ENCODE measurements at places on chromosomes 4 and X.
A peak's percentile ranks its signal among the peaks of the same experiment; 100 is the strongest.

DNA sequence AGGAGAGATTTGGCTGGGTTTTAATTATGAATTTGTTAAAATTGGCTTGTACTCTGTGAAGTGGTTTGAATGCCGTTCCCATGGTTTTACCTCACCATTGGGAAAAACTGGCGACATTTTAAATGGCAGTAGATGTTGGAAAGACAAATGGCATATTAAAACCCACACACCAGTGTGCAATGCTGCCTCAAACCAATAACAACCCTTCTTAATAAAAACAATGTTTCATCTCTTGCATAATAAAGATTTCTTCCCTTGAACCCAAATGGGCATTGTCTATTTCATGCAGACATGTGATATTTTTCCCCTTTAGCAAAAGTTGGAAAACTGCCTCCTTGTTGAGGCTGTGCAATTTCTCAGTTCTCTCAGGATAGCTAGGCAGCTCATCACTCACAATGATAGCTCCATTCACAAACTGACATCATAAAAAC lies 33.7 kb downstream of the GABRB1 start:
- DNase-seq, result no peak

DNA sequence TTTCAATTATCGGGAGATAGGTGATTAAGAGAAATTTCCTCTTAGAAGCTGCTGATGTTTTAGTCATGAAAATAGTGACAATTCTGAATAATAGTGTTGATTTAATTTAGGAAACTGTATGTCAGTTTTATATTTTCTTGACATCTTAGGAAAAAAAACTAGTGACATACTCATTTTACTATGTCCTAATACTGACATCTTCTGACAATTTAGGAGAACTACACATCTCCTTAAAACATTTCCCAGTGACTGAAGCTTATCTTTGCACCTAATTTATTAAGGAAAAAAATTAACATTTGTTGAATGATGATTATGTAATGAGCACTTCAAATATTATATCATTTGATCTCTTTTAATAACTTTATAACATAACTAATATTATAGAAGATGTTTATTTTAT lies 42.0 kb upstream of the RBMXL3 start:
- no peak for DNase-seq

- DNase-seq, result peak; percentile 4
These were observed at the start of gene RPS6KA6 for GRCh38 chrX:84187533-84188319. TSS of gene RPS6KA6 (minus strand) at chrX:84188199. CDS start at chrX:84187899, 300 bp downstream.

DNA sequence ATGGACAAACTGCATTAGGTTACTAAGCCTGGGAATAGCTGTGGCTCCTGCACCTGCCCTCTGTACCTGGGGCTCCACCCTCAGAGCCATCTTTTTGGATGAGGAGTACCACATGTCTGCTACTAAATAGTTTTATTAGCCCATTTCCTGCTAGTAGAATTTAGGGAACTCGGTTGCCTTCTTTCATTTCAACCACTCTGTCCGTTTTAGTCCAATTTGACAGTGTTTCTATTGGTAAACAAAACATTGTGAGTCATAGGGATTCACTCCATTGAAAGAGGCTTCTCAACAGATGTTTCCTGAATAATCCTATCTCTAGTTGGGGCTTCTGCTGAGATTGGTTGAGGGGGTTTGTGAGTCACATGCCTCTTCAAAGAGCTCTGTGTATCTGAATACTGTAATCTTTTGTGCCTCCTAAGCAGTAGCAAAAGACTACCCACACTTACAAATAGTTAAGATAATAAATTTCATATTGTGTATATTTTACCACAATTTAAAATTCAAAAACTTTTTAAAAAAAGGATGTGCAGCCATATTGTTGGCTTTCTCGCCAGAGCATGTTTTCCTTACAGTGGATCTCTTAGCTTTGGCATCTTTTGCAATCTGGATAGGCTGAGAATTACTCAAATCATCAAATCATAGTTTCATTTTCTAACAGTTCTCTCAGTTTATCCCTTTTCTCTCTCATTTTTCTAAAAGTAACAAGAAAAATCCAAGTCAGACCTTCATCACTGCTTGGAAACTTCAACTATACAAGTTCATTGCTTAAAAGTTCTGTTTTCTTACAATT lies 9.9 kb downstream of the FAM200B start:
- DNase-seq, result no peak

- no peak for DNase-seq
These were observed 247.0 kb downstream of the BANK1 start for GRCh38 chr4:102037566-102037965.

GRCh38 chr4:87239821-87240220 lies 19.4 kb upstream of the KLHL8 start:
- DNase-seq, result no peak

GRCh38 chr4:25890571-25891485 lies 23.2 kb upstream of the SMIM20 start:
- no peak for DNase-seq

- DNase-seq, result no peak
These were observed 247.8 kb downstream of the SH2D1A start for GRCh38 chrX:124594017-124594651.

DNA sequence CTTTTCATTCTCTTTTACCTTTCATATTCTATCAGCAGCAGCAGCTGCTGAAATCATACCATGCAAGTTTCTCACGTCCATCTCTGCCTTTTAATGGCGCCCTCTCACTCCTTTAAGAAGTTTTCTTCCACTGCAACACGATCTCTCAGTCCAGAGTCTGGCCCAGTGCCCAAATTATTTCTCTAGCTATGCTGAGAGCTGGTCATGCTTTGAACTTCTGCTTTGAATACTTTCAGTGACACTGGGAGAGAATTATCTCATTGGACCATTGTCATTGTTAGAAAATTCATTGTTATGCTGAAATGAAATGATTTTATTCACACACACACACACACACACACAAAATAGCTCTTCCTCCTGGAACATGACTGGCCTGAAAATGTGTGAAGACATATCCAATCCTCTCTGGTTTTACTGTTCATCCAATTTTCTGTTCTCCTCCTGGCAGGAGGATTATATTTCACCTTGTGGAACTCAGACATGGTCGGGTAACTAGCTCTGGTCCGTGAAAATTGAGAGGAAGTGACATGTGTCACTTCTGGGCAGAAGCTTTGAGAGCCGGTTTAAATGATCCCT lies 1.3 kb upstream of the PDHA1 start:
- no peak for DNase-seq

- no peak for DNase-seq
These were observed 517.1 kb downstream of the PCDH7 start for GRCh38 chr4:31237233-31237632.

DNA sequence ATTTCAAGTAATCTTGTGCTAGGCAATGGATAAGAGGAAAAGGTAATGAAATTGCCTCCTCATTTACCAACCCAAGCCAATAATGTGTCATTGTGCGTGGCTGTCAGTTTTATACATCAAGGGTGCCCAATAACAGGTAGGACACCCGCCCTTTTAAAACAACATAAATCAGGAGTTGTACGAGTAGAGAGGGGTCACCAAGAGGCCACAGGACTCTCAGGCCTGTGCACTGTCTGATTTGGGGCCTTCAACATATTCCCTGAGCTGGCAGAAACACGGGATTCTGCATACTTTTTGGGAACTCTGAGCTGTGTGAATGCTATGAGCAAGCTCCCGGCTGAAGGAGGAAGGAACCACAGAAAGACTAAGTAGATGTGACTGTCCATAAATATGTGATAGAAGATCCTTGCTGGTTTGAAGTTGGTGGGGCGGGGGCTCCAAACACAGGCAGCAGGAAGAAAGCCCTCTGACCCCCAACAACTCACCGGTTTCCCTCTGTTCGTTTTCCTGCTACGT lies 82.7 kb upstream of the MAML3 start:
- DNase-seq, result no peak

DNA sequence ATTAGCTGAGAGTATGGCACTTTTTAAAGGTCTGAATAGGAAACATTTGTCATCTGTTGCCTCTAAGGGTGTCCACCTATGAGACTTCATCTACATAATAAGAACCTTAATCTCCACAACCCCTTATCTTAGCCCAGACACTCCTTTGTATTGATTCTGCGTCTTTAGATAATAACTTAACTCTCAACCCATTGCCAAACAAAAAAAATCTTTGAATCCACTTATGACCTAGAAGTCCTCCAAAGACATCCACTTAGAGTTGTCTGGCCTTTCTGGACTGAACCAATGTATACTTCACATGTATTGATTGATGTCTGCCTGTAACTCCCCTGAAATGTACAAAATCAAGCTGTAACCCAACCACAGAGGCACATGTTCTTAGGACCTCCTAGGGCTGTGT lies 66.0 kb upstream of the CHRNA9 start:
- no peak for DNase-seq

- DNase-seq, result no peak
These were observed 78.3 kb upstream of the C1QTNF7 start for GRCh38 chr4:15349531-15349935.

- DNase-seq, result no peak
These were observed 17.6 kb downstream of the OTUD6A start for GRCh38 chrX:70079870-70080269.

DNA sequence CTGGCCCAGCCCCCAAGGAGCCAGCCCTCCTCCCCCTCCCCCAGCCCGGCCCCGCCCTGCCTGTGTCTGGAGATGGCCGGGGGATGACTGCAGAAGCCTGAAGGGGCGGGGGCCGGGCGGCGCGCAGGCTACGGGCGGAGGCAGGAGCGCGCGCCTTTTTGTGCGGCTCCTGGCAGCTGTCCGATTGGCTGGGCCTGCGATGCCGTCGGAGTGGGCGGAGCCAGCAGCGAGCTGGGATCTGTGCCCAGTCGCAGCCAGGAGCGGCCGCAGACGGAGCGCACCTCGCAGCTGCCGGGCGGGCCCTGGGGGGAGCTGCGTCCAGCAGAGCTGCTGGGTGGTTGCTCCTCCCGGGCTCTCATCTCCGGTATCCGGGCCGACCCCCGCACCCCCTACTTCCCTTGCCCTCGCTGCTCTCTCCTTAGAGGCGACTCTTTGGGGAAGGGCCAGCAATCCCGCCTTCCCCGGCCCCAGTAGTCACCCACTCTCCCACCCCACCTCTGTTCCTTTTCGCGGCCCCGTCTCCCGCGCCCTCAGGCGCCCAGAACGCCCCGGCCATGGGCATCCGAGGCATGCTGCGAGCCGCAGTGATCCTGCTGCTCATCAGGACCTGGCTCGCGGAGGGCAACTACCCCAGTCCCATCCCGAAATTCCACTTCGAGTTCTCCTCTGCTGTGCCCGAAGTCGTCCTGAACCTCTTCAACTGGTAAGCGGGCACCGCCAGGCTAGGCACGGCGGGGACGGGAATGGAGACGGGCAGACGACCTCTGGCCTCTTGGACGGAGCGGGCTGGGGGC lies at the start of gene GABRQ:
Gene GABRQ, plus strand, starts transcription at position 247 of the 794 bp plus-strand sequence. Its CDS starts 308 bp downstream, at position 555.
- DNase-seq, result peak; percentile 8

GRCh38 chrX:42131856-42132255 lies 208.5 kb upstream of the CASK start:
- DNase-seq, result no peak

- no peak for DNase-seq
These were observed 173.9 kb downstream of the GRIA3 start for GRCh38 chrX:123357941-123358340.

DNA sequence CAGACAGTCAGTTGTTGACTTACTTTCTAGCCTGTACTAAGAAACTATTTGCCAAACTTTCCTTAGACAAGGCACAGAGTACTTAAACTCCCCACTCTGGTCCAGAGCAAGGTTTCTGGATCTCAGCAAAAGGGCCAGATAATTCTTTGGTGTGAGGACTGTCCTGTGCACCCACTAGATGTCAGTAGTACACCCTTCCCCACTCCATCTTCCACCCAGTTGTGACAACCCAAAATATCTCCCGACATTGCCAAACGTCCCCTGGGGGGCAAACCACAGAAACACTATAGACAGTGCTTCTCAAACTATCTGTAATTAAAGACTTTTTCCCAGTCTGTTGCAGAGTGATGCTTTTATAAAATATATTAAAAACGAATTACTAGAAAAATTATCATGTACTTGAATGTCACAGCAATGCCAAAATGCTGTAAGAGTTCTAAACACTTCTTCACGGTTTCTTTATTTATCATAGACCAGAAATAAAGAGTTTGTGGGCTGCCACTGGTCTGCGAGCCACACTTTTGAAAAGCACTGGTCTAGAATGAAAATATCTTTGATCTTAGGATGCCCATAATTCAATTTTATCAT lies 203.5 kb downstream of the PRDM5 start:
- peak; percentile 7 for DNase-seq

DNA sequence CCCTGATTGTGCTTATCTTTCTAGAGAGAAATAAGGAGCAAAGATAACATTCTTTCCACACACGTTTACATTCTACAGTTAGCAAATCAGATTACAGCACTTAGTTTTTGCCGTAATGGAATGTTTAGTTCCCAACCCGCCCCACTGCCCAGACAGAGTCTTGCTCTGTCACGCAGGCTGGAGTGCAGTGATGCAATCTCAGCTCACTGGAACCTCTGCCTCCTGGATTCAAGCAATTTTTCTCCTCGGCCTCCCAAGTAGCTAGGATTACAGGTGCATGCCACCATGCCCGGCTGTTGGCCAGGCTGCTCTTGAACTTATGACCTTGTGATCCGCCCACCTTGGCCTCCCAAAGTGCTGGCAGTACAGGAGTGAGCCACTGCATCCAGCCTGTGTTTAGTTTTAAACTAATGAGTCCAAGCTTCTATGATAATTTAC lies 8.4 kb upstream of the PRPS1 start:
- DNase-seq, result no peak

- DNase-seq, result no peak
These were observed 13.6 kb downstream of the HTRA3 start for GRCh38 chr4:8283161-8283560.

GRCh38 chr4:174520660-174521059 lies 1.6 kb downstream of the HPGD start:
- no peak for DNase-seq

DNA sequence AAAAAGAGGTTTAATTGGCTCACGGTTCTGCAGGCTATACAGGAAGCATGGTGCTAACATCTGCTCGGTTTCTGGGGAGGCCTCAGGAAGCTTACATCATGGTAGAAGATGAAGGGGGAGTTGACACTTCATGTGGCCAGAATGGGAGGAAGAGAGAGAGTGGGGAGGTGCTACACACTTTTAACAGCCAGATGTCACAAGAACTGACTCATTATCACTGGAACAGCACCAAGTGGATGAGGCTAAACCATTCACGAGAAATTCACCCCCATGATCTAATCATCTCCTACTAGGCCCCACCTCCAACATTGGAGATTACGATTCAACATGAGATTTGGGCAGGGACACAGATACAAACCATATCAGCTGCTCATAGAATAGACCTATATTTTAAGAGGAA lies 255.8 kb downstream of the OPHN1 start:
- no peak for DNase-seq

DNA sequence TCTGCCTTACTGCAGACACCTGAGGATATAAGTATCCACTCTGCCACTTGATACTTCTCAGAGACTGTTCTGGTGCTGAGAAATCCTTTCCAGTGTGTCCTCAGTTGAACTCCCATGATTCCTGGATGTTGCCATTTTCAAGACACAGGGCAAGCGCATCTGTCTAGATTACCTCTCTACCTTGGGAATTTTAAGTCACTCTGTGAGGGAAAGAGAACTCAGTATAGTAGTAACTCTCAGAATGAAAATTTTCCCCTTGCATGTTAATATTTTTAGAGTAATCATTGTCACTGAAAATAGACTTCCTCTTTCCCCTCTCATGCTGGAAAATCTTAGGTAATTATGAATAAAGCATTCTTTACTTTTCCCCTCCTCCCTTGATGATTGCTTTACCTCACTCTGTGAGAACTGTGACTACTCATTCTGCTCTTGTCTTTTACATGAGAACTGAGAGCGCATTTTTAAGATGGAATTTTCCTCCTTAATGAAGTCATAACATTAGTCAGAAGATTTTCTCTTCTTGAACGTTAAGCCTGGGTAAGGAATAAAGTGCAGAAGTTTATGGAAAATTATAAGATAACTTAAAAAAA lies 45.0 kb downstream of the TET2 start:
- no peak for DNase-seq
